ENCODE measurements at places on chromosomes 16 and 17.

DNA sequence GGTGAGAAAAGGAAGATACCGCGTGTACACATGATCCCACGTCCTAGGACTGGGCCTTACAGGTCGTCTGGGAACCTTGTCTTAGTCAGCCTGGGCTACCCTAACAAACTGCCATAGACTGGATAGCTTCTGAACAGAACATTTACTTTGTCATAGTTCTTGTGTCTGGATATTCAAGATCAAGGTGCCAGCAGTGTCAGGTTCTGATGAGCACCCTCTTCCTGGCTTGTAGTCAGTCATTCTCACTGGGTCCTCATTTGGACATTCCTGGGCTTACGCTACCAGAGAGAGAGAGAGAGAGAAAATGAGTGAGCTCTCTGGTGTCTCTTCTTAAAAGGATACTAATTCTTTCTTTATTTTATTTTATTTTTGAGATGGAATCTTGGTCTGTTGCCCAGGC lies 685.8 kb upstream of the RBFOX1 start:
- DNase-seq, result no peak

GRCh38 chr17:29368926-29369325 lies 21.2 kb upstream of the TAOK1 start:
- DNase-seq, result no peak

DNA sequence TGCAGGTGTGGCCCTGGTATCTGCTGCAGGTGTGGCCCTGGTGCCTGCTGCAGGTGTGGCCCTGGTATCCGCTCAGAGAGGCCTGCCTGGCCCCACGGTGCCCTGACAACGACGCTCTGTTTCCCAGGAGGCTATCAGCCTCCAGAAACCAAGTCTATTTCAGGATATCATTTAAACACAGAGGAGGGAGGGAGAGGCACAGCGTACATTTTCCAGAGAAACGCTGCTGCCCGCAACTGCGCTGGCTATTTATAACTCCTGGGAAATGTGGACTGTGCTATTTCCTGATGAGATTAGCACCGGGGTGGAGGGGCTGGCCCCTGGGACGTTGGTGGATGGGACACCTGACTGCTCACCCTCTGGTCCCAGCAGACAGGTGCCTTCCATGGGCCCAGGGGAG lies 22.5 kb downstream of the TIMM22 start:
- DNase-seq, result no peak

DNA sequence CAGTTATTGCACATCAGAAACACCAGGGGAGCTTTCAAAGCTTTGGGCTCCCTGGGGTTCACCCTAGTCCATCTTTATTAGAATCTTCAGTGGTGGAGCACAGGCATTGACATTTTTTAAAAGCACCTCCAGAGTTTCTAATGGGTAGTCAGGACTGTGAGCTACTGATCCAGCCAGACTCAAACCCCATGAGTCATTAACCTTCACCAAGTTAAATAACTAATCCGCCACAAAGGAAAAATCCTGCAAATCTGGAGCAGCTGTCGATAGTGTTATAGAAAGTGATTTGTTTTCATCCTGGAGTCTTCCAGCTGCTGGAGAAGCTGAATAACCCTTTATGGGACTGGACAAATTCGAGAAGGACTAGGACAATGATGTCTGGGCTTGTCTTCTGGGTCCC lies 93.2 kb upstream of the PIRT start:
- DNase-seq, result no peak

DNA sequence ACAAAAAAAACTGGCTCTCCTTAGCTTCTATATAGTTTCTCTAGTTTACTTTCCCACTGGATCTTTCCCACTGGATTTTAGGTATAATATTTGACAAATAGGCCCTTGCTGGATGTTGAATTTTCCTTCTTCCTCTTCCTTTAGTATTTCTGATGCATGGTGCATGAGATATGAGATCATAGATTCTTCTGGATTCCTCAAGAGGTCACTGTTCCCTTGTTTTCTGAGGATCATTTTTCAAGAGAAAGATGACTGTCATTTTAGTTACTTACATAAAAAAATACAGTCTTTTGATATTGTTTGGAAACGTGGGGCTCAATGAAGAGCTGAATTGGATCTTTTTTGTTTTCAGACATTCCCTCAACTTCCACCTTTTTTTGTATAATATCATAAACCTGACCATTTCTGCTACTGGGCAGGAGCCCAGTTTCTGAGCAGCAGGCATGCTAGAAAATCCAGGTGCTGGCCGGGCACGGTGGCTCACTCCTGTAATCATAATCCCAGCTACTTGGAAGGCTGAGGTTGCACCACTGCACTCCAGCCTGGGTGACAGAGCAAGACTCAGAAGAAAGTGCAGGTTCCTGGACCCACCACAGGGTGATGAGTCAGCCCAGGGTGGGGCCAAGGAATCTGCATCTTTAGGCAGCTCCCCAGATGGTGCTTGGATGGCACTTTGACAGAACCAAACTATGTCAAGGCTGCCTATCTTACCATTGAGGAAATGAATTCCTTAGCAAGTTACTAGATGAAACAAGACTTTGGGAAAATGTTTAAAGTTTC lies 70.3 kb downstream of the SDR42E1 start:
- DNase-seq, result peak; percentile 57

DNA sequence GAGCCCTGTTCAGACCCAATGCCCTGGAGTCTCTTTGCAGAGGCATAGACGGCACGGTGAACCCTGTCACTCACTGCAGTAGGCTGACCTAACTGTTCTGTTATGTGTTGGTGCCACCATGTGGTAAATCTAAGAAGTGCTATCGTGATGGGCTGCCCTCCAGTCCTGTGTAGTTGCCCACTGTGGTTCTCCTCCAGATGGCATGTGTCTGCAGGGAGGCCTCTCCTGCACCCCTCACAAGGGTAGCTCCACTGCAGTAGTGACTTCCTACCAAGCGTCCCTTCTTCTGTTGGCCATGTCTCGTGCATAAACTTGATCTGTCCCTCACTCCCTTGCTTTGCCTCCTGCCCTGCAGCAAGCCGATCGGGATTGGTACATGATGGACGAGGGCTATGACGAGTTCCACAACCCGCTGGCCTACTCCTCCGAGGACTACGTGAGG lies 5.8 kb downstream of the DHX38 start:
- no peak for DNase-seq

DNA sequence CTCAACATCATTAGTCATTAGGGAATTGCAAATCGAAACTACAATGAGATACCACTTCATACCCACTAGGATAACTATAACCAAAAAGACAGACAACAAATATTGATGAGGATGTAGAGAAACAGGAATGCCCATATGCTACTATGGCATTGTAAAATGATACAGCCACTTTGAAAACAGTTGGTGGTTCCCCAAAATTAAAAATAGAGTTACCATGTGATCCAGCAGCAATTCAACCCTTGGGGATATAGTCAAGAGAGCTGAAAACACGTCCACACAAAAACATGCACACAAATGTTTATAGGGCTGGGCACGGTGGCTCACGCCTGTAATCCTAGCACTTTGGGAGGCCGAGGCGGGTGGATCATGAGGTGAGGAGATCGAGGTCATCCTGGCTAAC lies 10.0 kb upstream of the PECAM1 start:
- DNase-seq, result no peak

GRCh38 chr17:45230410-45230786 lies 8.7 kb downstream of the FMNL1 start:
- DNase-seq, result no peak

DNA sequence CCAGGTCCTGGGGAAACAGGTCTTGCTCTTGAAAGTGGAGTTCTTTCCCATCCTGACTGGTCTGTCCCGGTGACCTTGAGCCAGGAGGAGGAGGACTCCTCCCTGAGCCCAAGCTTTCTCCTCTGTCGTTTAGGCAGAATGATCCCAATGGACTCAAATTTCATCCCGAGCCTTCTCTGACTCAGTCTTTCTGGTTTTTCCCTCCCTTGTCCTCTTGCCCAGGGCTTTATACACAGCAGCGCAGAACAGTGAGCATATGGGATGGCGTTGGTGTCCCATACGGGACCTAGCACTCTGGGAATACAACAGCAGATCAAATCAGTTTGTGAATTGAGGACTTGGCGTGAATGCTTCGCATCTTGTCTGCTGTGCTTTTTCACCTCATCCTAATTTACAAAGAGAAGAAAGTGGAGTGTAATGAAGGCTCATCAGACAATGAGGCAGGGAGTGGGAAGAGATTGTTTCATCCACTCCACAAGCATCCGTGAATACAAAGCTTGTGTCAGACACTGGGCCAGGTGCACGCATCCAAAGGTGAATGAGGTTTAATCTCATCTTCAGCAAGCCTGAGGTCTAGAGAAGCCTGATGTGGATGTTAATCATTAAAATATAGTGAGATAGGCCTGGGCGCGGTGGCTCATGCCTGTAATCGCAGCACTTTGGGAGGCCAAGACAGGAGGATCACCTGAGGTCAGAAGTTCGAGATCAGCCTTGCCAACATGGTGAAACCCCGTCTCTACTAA lies 1.1 kb upstream of the XYLT1 start:
- DNase-seq, result no peak

DNA sequence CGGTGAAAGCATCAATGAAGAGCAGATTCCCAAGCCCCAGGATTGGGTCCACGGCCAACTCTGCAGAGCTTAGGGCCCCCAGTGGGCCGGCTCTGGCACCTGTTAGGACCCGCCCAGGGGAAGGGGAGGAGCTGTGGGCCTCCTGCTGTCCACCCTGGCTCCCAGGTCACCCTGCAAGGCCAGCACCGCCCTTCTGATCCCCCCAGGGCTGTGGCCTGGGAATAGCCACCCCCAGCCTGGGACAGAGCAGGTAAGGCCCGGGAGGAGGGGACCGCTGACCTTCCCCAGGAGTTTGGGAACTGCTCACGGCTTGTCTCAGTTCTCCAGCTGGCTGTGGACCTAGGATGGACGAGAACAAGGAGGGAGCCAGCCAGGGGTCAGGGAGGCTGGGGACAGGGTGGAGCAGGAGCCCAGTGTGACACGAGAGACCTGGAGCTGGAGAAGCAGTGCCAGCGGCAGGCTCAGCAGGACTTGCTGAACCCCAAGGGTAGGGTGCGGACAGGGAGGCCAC lies 39.3 kb upstream of the SLC38A10 start:
- DNase-seq, result no peak

GRCh38 chr17:29400818-29401217 lies 10.7 kb downstream of the TAOK1 start:
- no peak for DNase-seq

- no peak for DNase-seq
These were observed 30.0 kb downstream of the USP10 start for GRCh38 chr16:84729716-84730320.

DNA sequence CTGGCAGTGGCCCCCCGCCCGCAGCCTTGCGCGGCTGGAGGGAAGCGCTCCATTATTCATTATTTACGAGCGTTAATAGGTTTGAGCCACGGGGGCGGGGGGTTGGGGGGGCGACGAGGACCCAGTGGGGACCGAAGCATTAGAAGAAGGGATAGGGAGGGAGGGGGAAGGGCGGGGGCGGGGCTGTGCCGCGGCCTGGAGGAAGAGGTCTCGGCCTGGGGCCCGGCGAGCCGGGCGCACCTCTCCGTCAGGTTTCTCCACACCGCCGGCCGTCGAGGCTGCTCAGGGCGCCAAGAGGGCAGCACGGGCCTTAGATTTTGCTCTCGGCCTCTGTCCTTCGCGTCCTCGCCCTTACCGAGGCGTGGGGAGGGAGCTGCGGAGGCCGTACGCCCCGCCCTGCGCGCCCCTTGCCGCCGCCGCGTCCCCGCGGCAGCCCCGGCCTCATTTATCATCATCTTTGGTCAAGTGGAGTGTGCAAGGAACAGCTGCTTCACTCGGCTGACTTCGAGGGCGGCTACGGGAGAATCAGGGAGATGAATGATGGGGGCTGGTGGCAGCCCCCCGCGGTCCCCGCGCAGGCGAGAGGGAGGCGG lies 54.2 kb downstream of the SREBF1 start:
- no peak for DNase-seq

DNA sequence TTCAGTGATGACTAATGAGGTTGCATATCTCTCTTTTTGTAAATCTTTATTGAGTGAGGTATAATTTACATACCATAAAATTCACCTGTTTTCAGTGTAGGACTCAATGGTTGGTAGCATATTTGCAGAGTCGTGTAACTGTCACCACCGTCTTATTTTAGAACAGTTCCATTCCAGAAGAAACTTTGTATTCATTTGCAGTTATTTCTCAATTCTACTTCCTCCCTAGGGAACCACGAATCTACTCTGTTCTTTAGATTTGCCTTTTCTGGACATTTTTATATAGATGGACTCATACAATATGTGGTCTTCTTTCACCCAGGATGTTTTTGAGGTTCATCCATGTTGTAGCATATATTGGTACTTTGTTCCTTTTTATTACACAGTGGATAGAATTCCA lies 3.7 kb downstream of the FTO start:
- no peak for DNase-seq

GRCh38 chr17:40349477-40349894 lies 15.1 kb downstream of the GJD3 start:
- DNase-seq, result no peak

GRCh38 chr17:29131814-29132682 lies 48.1 kb downstream of the MYO18A start:
- DNase-seq, result no peak

- DNase-seq, result peak; percentile 58
These were observed 24.3 kb downstream of the CDK12 start for GRCh38 chr17:39485555-39485954.

- no peak for DNase-seq
These were observed 4.1 kb upstream of the UBALD1 start for GRCh38 chr16:4618645-4619418.

GRCh38 chr17:68349157-68349556 lies 57.9 kb downstream of the ARSG start:
- DNase-seq, result no peak

DNA sequence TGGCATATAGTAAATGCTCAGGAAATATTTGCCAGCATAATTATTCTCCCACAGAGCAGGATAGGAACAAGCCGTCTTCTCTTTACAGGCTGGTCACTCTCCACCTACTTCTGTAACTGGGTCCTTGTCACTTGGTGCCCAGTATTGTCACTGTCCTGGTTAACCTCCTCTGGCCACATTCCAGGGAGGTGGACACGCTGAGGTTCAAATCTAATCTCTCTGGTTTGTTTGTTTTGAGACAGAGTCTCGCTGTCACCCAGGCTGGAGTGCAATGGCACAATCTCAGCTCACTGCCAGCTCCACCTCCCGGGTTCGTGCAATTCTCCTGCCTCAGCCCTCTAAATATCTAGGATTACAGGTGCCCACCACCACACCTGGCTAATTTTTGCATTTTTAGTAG lies 15.6 kb downstream of the SBK1 start:
- DNase-seq, result no peak

DNA sequence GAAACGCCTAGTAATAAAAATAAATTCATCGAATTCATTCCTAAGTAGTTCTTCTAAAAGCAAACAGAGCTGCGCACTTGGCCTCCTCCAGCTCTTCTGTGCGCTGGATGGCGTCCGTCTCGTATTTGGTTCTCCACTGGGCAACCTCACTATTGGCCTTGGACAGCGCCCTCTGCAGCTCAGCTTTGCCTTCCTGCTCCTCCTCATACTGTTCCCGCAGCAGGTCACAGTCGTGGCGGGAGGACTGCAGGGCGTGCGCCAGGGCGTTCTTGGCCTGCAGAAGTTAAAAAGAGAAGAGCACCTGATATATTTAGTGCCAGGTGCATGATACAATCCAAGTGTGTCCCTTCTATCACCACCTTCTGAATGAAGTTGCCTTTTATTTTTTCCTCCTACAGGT lies 21.8 kb downstream of the MYH3 start:
- no peak for DNase-seq

Measured in retinal pigment epithelial cell (primary cell).